ENCODE measurements at places on chromosomes 5 and 9.

- DNase-seq = no peak
Measured at GRCh38 chr5:158716668-158717067, 383.0 kb downstream of the EBF1 start.

GRCh38 chr9:76725885-76726284, 38.4 kb upstream of the PCA3 start:
- DNase-seq = no peak

DNA sequence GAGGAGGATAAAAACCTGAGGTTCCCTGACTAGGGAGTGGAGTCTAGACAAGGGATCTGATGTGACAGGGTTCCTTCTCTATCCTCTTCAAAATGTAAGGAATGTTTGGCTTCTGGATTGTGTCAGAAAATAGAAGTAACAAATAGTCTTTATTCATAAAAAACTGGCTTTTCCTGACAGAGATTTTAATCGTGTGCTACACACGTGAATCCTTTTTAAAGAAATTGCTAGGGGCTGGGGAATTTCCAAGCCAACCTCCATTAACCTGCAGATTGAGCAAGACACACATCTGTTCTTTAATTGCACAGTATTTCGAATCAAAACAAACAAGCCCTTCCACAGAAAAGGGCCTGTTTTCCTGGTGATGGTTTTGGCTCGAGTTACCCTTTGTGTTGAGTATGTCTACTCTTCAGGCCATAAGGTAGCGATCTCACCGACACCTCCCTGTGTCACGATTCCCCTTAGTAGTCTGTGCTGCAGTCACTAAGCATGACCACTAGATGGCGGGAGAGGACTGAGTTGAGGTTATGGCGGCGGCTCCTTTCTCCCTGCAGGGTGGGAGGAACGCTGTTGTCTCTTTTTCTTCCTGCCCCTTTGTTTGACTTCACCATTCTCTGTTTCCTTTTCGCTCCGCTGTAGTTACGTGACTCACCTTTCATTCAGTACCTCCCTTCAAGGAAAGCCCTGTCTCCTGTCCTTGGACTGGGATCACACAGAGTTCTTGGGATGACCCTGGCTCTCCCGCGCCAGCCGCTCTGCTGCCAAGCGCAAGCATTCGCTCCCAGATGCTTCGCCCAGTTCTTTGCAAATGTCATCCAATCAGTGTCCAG, 137.1 kb upstream of the SLC24A2 start:
- DNase-seq = peak; percentile 71

DNA sequence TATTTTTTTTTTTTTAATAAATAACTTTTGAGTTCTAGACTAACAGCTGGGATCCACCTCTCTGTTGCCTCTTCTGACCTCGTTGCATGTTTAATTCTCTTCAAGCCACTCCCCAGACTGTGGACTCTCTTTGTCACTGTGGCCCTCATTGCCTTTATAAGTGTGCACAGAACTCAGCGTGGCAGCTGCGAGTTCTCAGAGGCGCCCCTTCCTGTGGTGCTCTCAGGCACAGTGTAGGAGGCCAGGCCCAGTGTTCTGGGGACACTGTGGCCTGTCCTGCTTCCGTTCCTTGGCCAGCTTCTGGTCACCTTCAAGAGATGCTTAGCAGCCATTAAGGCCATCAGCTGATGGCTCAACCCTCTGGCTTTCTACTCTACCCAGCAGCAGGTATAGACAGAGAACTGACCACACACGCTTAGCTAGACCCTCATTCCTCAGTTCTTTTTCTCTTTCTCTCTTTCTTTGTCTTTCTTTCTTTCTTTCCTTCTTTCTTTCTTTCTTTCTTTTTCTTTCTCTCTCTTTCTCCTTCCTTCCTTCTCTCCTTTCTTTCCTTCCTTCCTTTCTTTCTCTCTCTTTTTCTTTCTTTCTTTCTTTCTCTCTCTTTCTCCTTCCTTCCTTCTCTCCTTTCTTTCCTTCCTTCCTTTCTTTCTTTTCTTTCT, 27.7 kb downstream of the STC2 start:
- no peak for DNase-seq

DNA sequence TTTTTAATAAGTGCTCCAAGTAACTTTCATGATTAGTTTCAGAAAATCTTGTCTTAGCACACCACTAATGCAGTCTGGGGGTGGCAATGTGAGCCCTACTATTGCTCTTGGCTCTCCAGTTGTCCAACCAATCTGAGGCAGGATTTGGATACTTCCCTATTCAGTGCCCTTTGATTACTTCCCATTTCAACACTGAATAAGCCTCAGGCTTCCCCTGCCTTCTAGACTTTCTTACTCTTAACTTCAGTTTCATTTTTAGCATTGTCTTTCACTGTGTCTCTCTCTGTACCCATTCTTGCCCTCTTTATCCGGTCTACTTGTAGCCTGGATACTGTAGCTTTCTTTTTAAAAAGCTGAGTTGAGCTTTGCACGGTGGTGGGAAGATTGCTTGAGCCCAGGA, 186.1 kb downstream of the C9orf152 start:
- DNase-seq = no peak

- peak; percentile 50 for DNase-seq
Measured at GRCh38 chr9:4306066-4306776, 6.4 kb upstream of the GLIS3 start.

- peak; percentile 86 for DNase-seq
Measured at GRCh38 chr5:172902497-172903472, 56.4 kb upstream of the RPL26L1 start.

- no peak for DNase-seq
Measured at GRCh38 chr5:135294793-135295192, 104.2 kb downstream of the MACROH2A1 start.

DNA sequence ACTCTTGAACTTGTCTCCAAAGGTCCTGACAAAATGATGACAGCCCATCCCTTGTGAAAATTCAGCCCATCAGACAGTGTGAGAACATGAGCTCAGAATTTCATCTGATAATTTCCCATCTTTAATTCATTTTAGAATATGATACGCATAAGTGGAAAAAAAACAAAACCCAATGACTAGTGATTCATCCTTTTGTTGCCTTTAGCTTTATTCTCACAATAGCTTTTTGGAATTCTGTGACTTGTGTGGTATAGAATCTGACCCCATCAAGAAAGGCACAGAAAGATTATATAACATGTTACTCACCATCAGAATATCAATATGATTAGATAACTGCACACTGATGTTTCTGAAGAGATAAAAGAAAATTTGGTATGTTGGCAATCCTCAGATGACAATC, 16.1 kb upstream of the TMED7 start:
- no peak for DNase-seq

DNA sequence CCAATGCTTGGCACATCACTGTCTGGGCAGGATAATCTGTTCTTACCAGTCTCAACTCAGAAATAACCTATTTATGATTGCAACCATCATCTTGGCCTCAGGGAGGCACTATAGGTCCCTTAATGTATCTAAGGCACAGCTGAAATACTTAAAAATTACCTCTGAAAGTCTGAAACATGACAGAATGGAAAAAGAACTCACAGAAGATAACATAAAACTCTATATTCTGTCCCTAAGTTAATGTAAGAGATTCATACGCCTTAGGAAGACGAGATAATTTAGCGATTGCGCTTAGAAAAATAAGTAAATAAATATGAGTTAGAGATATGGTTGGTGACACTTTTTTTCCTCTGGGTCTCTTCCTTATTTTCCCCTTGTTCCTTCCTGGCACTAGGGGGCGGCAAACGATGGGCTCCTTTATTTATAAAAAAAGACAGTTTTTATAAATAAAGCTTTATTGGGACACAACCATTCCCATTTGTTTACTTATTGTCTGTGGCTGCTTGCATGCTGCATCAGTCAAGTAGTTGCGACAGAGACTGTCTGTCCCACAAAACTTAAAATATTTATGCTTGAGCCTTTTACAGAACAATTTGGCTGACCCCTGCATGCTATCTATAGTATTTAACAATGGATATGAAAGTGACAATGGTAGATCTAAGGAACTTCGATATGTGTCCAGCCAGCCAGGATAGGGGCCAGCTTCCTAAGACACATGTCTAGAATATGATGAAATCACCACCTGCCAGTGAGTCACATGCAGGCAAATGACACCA, 79.6 kb downstream of the PDE4D start:
- no peak for DNase-seq

GRCh38 chr5:108078345-108078744, 303.6 kb downstream of the FBXL17 start:
- DNase-seq = no peak

DNA sequence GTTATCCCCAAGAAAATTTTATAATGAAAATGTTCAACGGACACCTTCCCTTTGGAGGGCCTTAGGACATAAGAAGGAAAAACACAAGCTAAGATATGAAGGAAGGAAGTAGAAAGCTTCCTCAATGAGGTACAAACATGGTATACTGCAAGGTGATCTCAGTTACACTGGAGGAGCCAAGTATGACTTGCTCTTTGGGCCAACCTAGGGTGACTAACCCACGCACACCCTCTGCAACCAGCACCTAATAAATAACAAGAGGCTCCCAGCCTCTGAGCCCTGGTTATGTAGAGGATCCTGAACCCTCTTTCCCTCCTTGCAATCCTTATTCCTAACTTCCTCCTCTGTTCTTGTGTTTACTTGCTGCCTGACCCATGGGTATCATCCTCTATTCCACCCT, 38.3 kb upstream of the KCNV2 start:
- no peak for DNase-seq

GRCh38 chr5:35066260-35066795, 18.6 kb upstream of the AGXT2 start:
- DNase-seq = no peak

DNA sequence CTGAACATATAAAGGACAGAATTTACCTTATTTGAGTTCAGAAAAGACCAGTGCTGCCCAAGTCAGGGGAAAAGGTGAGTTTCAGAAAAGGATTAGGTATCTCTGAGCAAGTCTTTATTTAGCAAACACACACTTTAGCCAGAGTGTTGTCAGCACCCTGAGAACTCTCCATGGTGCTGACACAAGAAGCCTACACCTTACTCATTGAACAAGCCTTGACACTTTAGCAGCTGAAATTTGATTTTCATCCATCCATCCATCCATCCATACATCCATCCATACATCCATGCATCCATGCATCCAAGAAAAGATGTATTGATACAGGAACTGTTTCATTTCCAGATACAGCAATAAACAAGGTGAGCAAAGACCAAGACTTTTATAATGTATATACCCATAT, 311.2 kb downstream of the TRIM32 start:
- no peak for DNase-seq

GRCh38 chr5:125011014-125011413, 264.6 kb upstream of the ZNF608 start:
- DNase-seq = no peak

DNA sequence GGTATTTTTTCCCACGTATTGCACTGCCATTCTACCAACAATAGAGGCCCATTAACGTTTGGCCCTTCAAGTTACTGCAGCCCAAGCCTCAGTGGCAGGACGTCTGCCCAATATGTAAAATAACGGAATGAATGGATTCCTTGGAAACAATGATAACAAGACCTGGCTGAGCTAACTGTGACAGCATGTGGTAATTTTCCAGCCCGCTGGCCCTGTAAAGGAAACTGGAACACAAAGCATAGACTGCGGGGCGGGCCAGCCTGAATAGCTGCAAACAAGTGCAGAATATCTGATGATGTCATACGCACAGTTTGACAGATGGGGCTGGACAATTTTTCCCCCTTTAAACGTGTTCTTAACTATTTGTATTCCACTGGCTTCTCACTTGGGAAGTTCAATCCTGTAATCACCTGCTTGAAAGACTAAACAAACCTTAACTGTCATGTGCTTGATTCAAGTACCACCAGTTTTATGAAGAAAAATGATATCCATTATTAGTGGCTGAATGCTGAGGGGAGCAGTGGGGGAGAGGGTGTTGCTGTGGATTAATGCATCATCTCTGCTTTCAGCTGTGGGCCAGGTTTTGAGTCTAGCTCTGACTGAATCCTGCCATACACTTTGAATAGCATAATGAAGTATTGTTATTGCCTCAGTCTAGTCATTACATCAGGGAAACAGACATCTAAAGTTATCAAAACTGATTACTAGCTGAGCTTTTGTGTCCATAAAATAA, 323.9 kb downstream of the TMEM161B start:
- DNase-seq = no peak

GRCh38 chr5:64629841-64630240, 60.5 kb upstream of the SHISAL2B start:
- no peak for DNase-seq

DNA sequence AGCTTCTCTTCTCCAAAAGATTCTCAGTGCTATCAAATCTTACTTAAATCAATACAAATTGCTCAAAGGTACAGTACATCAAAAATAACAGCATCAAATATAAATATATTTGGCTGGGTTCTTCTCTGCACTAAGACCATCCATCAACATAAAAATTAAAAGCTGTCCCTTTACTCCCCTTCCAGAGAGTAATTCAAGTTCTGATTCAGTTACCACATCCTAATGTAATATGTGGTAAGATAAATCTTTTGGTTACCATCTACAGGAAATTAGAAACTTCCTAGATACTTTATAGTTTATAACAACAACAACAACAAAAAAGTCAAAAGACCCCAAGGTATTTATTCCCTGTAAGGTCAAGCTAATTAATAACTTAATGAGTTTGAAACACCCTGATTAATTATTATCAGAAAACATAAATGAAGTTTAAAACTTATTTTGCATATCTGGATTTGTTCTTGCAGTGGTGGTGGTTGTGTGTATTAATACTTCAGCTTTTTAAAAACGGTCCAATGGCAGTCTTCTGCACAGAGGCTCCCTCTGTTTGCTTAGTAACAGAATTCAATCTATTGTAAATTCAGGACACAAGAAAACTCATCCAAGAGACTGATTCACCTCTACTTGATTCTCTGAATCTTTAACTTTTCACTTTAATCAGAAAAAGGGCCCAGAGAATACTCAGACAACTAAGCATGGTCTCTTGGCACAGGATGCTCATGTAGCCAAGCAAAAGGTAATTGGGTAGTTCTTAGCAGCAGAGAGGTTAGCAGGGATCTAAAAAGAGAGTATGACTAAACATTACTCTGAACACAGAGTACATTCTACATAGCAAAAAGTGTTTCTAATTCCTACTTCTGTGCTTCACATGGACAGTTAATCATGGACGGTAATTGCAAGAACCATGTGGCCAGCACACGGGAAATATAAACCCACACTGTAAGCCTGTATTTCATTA, 20.1 kb downstream of the DIAPH1 start:
- no peak for DNase-seq

DNA sequence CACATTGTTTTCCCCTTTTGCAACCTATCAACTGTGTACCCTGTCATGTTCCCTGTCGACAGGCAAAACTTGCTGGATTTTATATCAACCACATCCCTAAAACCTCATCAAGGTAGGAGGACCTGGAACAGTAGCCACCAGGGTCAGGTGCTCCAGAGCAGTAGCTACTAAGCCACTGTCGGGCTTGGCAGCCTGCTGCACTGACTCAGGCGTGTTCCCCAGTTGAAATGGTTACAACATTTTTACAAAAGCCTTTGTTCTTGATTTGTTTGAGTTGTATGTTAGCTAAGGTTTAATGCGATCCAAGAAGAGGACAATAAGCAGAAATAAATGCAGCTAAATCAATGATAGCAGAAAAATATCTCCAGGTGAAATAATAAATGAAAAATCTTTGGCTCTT, 407.4 kb upstream of the TLE4 start:
- DNase-seq = no peak

DNA sequence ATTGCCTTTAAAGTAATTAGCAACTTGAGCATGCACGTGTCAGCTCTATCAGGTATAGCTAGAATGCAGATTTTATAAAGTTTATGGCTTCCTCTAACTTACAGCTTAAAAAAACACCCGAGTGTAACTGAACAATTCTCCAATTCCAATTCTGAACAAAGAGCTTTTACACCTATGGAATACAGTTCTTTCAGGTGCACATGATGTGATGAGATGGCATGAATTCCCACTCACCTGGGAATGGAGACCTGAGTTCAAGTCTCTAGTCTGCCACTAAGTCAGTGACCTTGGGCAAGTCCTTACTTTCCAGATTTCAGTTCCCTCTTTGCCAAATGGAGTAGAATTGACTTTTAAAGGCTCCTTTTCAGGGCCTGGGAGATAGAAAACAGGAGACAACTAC, 1.8 kb downstream of the ZFAND5 start:
- no peak for DNase-seq
